Nasal cavity respiratory epithelium epithelial cell of viscerocranial mucosa (primary cell): ENCODE measurements at places on chromosomes 2 and 18. TPM values are rescaled to one million over a fixed set of nuclear protein-coding genes. Genes with fewer than 3 reads are reported as not detected.

The KCNE4 gene
- total RNA-seq = 0.14 TPM in 1 of 2 replicates, not detected in the other

The SEH1L gene
- total RNA-seq = 76.2 and 90.0 TPM in 2 replicates

The GATA6 gene
- total RNA-seq = 1.7 and 4.2 TPM in 2 replicates

The RIT2 gene
- total RNA-seq = not detected in 2 replicates

The SEPTIN10 gene
- 76.2 and 94.4 TPM in 2 replicates for total RNA-seq

The THSD7B gene
- under 0.01 and 0.07 TPM in 2 replicates for total RNA-seq

The TRIM43 gene
- total RNA-seq = under 0.01 TPM in 1 of 2 replicates, not detected in the other
